ENCODE measurements at places on chromosomes 7 and 10. TPM values are rescaled to one million over a fixed set of nuclear protein-coding genes. Genes with fewer than 3 reads are reported as not detected.

The DYNC1I1 gene
- 0.43 TPM for total RNA-seq

The SMO gene
- total RNA-seq = 2.3 TPM

The GPER1 gene
- total RNA-seq = 2.6 TPM

The SLC16A9 gene
- total RNA-seq = under 0.01 TPM

The PRTFDC1 gene
- 14.8 TPM for total RNA-seq

The SFMBT2 gene
- total RNA-seq = 1.7 TPM

The LRRN3 gene
- 0.86 TPM for total RNA-seq

The SLC18A2 gene
- total RNA-seq = under 0.01 TPM

The PIP4K2A gene
- 66.7 TPM for total RNA-seq

The PAPOLB gene
- total RNA-seq = not detected

The LIPK gene
- total RNA-seq = not detected

The AASS gene
- 63.0 TPM for total RNA-seq

The PNLIP gene
- not detected for total RNA-seq
